ENCODE measurements at places on chromosomes 1 and 21.

- DNase-seq, result no peak
These were observed 49.4 kb downstream of the WDR4 start for GRCh38 chr21:42829954-42830353.

GRCh38 chr1:40439247-40439646 lies 11.0 kb upstream of the ZFP69B start:
- DNase-seq, result no peak

GRCh38 chr1:88514544-88515060 lies 169.5 kb upstream of the PKN2 start:
- DNase-seq, result no peak

DNA sequence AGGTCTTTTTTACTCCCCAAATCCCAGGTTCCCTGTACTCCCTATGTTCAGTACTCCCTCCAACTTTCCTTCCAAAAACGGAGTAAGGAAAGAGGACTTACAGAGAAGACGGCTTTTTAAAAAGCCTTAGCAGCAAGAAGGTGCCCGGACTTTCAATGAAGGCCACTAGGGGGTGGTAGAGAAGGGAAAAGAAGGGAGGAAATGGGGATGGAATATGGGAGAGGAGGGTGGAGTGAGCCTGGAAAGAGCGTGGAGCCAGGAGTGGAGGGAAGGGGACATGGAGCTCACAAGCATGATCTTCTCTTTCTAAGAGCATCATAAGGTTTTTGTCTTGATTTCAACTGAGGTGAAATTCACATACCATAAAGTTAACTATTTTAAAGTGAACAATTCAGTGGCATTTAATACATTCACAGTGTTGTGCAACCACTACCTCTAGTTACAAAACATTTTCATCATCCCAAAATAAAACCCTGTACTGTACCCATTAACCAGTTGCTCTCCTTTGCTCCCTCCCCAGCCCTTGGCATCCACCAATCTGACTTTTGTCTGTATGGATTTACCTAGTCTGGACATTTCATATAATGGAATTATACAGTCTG lies 129.9 kb downstream of the ZNF281 start:
- peak; percentile 24 for DNase-seq

- no peak for DNase-seq
These were observed 245.9 kb downstream of the PRDM2 start for GRCh38 chr1:13945856-13946255.

DNA sequence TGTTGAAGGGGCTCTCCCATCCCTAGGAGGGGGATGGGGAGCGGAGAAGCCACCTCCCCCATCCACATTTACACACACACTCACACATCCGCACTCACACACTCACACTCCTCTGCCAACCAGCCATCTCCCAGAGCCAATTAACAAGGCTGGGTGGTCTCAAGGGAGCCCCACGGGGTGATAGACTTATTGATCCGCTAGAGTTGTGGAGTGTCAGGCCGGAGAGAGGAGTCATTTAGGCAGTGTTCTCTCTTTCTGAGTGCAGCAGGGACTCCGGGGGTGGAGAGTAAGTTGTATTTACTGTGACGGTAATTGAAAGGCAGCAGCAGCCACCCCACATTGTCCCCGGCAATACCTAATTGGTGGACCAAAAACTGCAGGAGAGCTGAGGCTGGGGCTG lies 61.6 kb downstream of the KLHDC7A start:
- DNase-seq, result no peak

DNA sequence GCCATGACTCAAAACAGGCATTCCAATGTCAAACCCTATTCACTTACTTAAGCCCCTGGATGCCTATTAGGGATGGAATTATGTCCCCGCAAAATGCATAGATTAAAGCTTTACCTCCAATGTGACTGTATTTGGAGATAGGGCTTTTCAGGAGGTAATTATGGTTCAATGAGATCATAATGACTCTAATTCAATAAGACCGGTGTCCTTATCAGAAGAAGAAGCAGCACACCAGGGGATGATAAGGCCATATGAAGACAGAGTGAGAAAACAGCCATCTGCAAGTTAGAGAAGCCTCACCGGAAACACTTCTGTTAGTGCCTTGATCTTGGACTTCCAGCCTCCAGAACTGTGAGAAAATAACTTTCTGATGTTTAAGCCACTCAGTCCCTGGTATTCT lies 1131.8 kb upstream of the TMPRSS15 start:
- DNase-seq, result no peak

GRCh38 chr1:23743287-23744152 lies at the start of gene ELOA:
TSS of gene ELOA (plus strand) at chr1:23743471. CDS start at chr1:23743504, 33 bp downstream.
- DNase-seq, result peak; percentile 76

DNA sequence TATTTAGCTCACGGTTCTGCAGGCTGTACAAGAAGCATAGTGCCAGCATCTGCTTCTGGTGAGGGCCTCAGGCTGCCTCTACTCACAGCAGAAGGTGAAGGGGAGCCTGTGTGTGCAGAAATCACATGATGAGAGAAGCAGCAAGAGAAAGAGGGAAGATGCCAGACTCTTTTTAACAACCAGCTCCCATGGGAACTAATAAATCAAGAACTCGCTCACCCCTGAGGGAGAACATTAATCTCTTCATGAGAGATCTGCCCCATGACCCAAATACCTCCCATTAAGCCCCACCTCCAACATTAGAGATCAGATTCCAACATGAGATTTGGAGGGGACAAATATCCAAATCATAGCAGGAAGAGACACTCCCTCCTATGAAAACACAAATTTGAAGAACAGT lies 74.1 kb downstream of the OLFML2B start:
- DNase-seq, result no peak

DNA sequence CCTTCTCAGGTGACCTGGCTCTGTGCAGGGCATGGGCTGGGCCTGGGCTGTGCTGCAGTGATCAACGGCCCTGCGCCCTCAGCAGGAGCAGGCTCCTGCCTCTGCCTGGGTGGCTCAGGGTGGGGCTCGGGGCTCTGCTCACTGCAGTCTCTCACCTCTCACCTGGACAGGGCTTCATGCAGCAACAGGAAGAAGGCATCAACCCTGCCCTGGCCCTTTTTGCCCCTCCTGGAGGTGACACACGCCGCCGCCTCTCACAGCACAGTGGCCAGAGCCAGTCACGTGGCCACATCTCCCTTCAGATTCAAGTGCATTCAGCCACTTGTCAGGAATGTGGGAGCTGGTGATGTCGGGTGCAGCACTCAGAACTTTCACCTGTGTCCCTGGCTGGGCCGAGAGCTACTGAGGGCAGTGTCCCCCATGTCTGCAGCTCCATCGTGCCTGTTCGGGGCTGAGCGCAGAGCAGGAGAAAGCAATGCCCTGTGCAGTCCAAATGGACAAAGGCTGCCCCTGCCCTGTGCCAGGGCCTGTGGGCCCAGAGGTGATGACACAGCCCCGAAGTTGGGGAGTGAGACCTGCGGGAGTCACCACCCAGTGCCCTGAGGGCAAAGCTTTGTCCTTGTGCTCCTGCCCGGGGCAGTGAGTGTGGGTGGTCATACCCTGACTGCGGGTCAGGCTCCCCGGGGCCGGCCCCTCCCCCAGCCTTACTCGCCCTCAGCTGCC lies 314.0 kb downstream of the PTPRU start:
- no peak for DNase-seq

GRCh38 chr1:218588540-218589172 lies 243.5 kb downstream of the TGFB2 start:
- DNase-seq, result no peak

GRCh38 chr1:183417772-183418491 lies at the start of gene NMNAT2:
TSS of gene NMNAT2 (minus strand) at chr1:183418380. CDS start at chr1:183418267, 113 bp downstream.
- DNase-seq, result no peak

- DNase-seq, result no peak
These were observed 5.2 kb upstream of the TNNI1 start for GRCh38 chr1:201426479-201427310.

DNA sequence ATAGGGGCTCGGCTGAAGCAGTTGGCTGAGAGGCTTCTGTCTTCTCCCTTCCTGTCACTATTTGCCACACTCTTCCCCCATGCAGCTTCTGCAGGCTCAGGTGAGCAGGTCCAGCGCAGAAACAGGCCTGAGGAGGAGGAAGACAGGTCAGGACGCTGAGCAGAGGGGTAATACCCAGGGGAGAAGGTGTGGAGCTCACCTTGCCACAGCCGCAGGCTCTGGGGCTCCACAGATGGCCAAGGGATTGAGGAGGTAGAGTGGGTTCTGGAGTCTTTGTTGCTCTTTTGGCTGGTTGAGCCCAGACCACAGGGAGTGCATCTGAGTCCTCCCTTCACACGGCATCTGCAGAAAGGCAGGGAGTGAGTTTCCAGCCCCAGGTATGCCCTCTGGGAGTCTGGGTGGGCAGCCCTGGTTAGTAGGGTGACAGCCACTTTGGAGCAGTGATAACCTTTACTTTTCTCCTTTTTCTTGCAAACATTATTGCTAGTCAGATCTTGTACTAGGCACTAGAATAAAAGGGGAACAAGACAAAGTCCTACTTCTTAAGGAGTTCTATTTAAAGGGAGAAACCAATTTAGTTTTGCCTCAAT lies 9.7 kb downstream of the EIF3I start:
- DNase-seq, result no peak

DNA sequence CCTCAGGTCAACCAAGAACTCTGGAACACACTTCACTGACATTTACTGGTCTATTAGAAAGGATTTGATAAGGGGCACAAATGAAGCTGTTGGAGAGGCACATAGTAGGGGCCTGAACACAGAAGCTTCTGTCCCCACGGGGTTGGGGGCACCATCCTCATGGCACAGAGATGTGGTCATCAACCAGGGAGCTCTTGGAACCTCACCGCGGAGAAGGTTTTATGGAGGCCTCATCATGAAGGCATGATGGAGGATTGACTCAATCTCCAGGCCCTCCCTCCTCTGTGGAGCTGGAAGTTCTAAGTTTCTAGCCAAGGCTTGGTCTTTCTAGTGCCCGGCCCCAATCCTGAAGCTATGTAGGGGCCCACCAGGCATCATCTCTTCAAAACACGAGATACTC lies 23.6 kb downstream of the MX1 start:
- no peak for DNase-seq

GRCh38 chr1:10267319-10267718 lies 56.9 kb downstream of the KIF1B start:
- no peak for DNase-seq

GRCh38 chr1:67575861-67576260 lies 109.1 kb upstream of the GADD45A start:
- no peak for DNase-seq

- no peak for DNase-seq
These were observed 94.4 kb downstream of the DDX20 start for GRCh38 chr1:111850109-111850508.

GRCh38 chr21:27812279-27812678 lies 845.4 kb upstream of the ADAMTS5 start:
- DNase-seq, result no peak

DNA sequence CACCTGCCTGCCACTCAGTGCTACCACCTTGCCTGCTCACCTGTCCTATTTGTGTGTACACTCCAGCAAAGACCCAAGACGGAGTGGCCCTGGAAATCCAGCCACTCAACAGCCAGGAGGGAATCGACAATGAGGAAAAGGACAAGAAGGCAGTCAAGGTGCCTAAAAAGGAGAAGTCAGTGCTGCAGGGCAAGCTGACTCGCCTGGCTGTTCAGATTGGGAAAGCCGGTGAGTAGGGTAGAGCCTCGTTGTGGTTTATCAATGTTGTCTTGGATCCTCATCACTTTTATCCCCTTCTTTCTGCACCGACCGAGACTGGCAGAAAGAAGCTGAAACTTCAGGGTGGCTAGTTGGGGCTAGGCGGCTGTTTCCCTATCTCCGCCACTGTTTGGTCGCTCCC lies 61.4 kb upstream of the LAX1 start:
- DNase-seq, result no peak

DNA sequence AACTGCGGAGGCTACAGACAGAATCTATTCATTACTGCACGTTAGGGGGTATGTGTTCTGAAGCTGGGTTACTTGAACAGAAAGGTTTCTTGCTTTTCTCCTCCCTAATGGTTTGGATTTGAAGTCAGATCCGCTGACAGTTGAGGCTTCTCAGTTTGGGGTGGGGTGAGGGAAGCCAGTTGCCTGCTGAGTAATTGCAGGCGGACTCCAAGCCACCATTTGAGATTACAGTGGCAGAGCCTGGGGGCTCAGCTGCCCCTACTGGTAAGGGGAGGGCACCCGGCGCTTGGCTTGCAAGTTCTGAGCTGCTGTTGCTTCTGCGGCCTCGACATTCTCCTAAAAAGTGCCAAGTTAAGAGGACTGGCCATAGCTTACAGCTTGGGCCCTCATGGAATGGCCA lies 2.0 kb downstream of the GRHL3 start:
- DNase-seq, result no peak

DNA sequence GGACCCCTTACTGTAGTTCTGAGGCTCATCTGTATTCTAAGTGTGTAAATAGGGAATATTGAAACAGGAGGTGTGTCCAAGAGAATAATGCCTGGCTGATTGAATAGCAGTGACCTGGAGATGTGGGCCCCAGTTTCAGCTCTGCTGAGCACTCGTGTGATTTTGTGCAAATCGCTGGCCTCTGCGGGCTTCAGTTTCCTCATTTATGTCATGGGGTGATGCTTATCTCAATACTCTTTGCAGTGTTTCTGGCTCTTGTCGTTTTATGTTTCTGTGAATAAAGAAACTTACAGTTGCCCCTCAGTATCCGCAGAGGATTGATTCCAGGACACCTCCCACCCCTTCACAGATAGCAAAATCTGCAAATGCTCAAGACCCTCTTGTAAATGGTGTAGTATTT lies 5.0 kb downstream of the COG2 start:
- DNase-seq, result no peak

DNA sequence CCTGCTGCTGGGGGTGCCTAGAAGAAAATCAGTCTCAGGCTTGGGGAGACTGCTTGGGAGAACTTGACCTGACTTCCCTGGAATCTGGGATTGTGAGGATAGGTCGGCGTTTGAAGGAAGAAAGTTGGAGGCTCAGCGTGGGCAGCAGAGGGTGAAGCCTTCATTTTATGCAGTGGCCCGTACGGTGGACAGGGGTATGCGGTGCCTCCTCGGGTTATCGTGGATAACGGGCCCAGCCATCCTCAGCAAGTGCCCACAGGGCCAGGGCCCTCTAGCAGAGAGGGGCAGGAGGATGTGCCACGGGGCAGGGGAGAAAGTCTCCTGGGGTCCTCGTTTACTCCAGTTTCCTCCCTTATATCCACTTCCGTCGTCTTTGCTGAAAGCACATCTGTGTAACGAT lies 34.0 kb downstream of the CHAF1B start:
- no peak for DNase-seq

GRCh38 chr1:241939798-241940197 lies 17.8 kb upstream of the BECN2 start:
- DNase-seq, result no peak

- DNase-seq, result no peak
These were observed 142.5 kb upstream of the VANGL1 start for GRCh38 chr1:115499253-115499652.

GRCh38 chr1:224116131-224116530 lies 2.2 kb downstream of the FBXO28 start:
- no peak for DNase-seq
